ENCODE measurements at places on chromosomes 1 and 21. TPM values are rescaled to one million over a fixed set of nuclear protein-coding genes. Genes with fewer than 3 reads are reported as not detected.

GRCh38 chr1:31859044-31859443, 43.2 kb upstream of the SPOCD1 start:
- DNase-seq = no peak

- DNase-seq = no peak
Observed at GRCh38 chr1:214044438-214045214, 56.9 kb downstream of the PROX1 start.

DNA sequence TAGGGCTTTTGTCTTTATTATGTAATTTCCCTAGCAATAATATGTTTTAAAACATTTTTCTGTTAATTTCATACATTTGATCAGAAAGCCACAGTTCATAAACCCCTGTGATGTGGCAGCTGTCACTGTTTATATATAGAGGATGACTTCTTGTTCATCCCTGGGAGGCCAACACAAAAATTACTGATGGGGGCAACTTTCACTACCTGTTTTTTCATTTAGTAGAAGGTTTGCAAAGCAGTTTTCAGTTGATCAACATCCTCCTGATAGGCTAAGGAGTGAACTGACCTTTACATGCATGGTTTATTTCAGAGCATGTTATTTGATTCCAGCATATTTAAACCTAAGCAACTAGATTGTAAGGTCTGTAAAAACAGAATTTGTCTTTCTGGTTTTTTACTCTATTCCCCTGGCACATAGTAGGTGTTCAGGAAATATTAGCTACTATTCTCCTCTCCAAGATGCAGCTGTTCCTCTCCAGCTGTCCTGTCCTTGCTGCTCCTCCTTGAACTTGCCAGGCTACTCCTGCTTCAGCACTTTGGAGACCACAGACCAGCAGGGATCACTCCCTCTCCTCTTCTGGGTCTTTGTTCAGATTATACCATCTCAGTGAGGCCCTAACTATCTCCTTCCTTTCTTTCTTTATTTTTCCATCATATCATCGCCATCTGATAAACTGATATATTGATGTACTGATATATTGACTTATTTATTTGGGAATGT, 54.7 kb downstream of the ROR1 start:
- no peak for DNase-seq

DNA sequence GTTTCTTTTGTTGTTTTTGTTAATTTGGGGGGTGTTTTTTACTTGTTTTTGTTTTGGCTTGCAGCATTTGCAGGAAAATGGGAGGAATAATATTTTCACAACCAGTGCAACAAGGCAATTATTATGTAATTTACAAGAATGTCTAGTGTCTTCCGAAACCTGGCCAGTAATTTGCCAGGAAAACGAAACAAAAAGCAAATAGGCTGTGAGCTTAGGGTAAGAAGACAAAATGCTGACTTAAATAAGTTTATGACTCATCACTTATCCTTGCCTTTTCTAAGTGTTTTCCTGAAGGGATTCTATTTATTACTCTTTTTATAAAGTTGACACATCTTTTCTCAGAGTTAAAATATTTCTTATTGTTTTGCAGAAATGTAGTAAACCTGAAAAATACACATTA, 49.8 kb downstream of the KCNT2 start:
- DNase-seq = no peak

DNA sequence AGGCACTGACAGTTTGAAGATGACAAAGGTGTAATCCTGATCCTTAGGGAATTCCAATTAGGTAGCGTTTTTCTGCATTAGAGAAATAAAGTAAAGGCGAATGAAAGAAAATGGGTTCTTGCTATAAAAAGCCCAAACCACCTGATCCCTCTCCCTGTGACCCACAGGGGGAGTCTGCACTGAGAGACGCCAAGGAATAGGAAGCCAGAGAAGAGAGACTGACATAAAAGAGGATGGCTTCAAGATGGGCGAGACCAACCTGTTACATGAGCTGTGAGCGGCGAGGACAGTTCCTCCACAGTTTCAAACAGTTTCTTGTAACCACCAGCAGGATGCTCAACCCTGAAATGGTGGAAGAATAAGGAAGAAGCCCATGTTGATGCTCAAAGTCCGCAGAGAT, 1.4 kb downstream of the RPE65 start:
- DNase-seq = no peak

DNA sequence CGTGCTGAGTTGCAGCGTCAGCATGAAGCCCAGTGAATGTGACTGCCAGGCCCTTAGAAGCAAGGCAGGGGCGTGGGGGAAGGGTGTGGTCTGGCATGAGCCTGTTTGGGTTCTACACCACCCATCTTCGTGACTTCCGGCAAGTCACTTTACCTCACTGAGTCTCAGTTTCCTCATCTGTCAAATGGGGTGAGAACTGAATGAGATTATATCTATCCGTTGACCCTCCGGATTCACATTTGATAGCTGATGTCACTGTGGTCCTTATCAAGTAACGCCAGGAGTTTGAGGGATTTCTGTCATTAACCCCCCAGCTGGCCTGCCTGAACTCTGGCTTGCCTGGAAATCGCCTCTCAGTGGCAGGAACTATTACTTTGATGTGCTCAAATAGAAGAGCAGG, 15.6 kb downstream of the MRPL37 start:
- DNase-seq = no peak

- DNase-seq = no peak
Observed at GRCh38 chr1:15757575-15758342, 836 bp upstream of the FBLIM1 start.

- no peak for DNase-seq
Observed at GRCh38 chr1:60622486-60622885, 459.9 kb upstream of the NFIA start.

DNA sequence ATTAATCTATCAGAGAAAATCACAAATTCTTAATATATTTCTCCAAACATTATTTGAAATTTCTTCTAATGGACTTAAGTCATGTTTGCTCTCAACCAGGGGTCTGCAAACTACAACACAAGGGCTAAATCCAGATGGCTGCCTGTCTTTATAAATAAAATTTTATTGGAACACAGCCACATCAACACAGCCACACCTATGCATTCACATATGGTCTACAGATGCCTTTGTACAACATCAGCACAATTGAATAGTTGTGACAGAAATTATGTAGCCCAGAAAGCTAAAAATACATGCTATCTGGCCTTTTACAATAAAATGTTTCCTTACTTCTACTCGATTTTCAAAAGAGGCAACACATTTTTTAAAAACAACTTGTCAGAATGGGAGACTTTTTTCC, 103.9 kb downstream of the DPYD start:
- DNase-seq = no peak

- DNase-seq = peak; percentile 87
Observed at GRCh38 chr21:45386728-45387371, 18.1 kb upstream of the COL18A1 start.

- DNase-seq = no peak
Observed at GRCh38 chr1:227786673-227787512, 28.6 kb upstream of the PRSS38 start.

Gene SMCP
- total RNA-seq = not detected

Gene PIGM
- total RNA-seq = 4.1 TPM

Gene PLA2G5
- total RNA-seq = 5.5 TPM

Gene CENPF
- total RNA-seq = 0.51 TPM

Gene RPE65
- not detected for total RNA-seq

Gene DHRS3
- total RNA-seq = 495 TPM

Gene ZNF593
- 32.7 TPM for total RNA-seq

Gene PGLYRP3
- total RNA-seq = not detected

Data from mesenteric fat pad (tissue), 1 donor.